Daoy (cell line): ENCODE measurements at places on chromosomes 16 and 17.

DNA sequence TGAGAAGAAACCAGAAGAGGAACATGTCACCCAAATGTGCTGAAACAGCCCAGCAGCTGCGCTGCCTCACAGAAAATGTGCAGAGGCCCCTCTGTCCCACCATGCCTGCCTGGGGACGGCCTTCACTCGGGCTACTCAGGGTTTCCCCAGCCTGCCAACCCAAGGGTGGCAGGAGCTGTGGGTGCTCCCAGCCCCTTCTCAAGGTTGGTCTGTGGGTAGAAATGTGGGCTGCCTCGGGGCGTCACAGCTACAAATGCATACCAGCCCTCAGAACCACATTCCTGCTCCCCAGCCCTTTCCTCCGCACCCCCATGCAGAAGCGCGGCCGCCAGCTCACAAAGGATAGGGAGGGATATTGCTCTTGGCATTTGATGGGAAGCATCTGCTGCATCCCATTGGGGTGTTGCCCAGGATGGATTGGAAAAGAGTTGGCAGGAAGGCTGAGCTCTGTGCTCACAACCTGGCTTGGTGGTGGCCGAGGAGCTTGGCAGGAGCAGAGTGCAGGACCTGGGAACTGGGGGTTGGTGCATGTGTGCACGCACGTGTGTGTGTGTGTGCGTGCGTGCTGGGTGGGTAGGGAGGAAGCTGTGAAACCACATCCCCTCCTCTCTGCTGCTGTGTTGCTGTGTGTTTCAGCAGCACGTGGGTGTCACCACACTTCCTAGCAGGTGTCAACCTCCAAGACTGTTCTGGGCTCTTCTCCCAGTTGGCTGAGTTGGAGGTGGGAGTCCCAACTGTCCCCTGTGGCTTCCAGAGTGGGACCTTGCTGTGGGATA, 304.4 kb downstream of the SEC14L1 start:
- DNase-seq: no peak

DNA sequence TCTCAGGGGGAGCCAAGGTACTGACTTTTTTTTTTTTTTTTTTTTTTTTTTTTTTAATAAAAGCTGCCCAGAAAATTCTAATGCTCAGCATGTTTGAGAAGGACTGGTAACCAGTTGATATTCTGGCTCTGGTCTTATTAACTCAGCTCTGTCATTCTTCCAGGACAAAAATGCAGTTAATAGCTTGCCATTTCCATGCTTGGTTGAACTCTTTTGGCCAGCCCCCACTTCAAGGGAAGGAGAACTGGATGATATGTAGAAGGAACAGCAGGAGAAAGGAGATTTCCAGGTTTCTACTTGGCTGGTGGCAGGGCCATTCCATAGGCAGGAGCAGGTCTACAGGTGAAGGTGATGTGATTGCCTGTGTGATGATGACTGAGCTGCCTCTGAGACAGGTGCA, 59.2 kb upstream of the TANC2 start:
- DNase-seq: no peak

- no peak for DNase-seq
Observed at GRCh38 chr16:51510416-51510815, 359.3 kb upstream of the SALL1 start.

DNA sequence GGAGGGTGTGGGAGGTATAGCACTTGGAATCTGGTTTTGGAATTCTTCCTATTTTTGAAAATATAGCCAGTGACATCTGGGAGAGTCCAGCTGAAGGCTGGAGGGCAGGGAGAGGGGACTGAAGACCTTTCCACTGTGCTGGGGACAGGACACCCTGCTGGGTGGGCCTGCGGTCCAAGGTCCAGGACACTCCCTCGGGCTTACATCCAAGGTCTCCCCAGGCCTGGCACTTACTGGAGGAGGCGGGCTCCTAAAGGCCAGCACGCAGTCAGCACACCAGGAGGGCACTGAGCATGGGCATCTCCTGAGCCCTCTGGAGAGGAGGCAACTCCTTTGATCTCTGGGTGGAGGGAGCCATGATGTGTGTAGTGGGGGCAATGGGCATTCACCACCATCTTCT, 35.5 kb upstream of the ETV4 start:
- no peak for DNase-seq

DNA sequence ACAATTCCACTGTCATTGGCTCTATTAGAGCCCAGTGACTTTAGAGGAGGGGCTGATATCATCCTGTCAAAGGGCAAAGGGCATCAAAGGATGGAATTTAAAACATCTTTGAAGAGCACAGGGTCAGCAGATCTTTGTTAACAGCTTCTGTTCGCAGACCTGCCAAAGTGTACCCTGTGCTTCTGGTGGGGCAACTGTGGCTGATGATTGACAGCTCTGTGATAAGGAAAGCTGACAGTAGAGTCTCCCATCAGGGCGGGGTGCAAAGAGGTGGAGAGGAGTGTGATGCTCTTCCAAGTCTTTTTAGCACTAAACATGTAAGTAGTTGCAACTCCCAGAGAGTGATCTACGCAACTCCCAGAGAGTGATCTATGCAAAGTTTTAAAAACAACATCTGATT, 742.1 kb upstream of the SOX9 start:
- DNase-seq: no peak

- DNase-seq: no peak
Observed at GRCh38 chr17:36667922-36668321, 66.5 kb downstream of the MRM1 start.

DNA sequence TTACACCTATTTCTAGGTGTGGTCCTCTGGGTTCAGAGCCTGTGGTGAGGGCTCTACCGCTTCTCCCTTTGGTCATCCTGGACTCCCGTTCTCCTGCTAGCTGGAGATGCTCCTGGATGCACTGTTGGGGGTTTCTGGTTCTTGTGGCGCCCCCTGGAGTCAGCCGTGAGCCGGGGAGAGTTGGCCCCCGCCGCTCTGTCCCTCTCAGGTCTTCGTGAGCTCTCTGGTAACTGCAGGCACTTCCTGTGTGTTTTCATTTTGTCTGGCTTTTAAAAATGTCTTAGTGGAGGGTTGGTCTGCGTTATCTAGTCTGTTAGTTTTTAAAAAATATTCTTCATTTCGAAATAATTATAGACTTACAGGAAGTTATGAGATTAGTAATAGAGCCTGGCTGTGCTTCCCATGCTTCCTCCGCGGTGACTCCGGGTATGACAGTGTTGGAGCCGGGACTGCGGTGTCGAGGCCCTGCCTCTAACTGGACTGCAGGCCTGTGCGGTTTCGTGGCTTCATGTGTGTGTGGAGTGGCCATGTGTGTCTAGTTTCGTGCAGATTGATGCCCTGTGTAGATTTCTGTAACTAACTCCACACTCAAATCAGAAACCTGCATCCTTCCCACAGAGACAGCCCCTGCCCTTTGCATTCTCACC, 78.0 kb upstream of the ZNF750 start:
- no peak for DNase-seq

DNA sequence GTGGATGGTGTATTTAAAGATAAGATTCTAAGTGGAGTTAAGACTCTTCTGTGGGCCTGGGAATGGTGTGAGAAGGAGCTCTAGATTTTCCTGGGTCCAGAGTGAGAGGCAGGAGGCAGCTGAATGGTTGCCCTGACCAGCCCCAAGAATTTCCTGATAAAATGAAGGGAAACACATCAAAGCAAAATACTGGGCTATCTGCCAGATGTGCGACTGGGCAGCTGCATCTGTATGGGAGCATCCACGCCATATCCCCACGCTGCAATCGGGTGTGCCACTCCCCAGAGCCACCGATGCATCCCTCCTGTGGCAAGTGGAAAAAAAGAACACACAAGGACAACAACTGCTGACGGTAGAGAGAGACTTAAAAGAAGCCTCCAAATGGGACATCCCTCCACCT, 84.3 kb upstream of the COX10 start:
- DNase-seq: no peak
